ENCODE measurements at places on chromosomes 11 and 22.

- no peak for DNase-seq
These were observed 1.8 kb upstream of the CD82 start for GRCh38 chr11:44563711-44564110.

GRCh38 chr11:76147106-76147740, 59.1 kb downstream of the WNT11 start:
- no peak for DNase-seq

DNA sequence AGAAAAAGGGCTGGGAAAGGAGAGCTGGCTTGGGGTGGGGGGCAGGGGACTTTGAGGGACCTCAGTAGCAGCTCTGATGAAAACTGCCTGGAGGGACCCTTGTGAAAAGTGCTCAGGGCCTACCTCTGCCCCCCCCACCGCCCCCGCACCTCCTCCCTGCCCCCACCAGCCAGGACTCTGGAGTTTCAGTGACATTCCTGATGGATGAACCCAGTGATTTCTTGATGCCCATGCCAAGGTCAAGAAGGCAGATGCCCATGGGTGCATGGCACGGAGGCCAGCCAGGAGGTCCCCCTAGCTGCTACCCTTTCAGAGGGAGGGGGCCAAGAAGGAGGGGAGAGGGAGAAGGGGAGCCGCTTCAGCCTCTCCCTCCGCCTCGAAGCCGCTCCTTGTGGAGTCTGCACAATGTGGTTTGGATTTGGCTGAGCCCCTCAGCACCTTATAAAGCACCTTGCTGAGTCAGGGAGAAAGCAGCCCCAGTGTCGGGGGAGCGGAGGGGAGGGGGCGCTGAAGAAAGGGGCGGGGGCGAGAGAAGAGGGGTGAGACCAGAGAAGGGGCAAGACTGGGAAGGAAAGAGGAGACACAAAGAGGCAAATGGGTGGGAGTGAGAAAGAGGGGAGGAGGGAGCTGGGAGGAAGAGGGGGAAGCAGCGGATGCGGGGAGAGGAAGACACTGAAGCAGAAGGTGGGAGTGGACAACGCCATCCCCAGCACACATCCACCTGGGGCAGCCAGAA, 2.1 kb upstream of the CLCF1 start:
- no peak for DNase-seq

DNA sequence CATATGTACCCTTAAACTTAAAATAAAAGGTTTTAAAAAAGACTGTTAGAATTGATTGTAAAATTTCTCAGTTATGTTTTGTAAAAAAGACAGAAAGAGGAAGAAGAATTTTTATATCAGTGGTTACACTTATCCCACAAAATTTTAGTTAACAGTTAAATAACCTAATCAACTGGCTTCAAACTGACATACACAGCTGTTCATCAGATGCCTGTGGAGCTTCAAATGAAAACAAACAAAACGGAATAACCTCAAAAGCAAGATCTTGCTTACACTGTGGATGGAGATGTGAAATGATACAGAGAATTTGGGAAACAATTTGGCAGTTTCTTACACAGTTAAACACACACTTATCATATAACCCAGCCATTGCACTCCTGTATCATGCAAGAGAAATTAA, 521.0 kb downstream of the ETS1 start:
- no peak for DNase-seq

DNA sequence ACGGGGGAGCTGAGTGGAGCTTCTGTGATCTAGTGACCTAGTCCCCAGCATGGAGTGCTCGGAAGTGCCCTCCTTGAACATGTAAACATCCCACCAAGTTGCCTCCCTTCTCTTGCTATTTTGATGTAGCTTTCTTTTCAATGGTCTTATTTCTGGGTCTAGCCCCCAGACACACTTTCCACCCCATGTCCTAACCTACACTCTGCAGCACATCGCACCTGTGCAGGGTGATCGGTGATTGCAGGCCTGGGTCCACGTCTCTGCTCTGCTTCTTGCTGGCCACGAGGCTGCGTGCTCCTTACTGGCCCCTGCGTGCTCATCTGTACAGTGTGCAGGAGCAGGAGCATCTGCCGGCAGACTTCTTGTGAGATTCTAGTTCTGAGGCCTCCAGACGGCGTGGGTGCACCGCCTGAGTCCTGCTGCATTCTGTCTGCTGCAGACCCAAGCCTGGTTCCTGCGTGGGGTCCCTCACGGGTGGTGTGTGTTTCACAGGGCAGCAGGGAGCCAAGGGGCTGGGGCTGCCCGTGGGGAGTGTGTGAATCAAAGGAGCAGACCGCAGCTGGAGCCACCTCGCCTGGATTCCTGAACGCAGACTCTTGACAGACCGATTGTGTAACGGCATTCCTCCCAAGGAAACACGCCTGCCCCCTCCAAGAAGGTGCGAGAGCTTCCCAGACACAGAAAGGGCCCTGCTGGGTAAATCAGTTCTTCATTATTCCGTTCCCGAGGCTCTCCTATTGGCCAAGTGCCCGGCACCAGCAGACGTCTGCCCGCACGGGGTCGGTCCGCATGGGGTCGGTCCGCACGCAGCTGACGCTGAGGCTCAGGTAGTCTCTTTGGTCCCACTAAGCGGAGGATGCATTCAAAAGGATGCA, 44.4 kb upstream of the MYEOV start:
- no peak for DNase-seq

- DNase-seq, result no peak
These were observed 227.5 kb downstream of the MIAT start for GRCh38 chr22:26884921-26885320.

DNA sequence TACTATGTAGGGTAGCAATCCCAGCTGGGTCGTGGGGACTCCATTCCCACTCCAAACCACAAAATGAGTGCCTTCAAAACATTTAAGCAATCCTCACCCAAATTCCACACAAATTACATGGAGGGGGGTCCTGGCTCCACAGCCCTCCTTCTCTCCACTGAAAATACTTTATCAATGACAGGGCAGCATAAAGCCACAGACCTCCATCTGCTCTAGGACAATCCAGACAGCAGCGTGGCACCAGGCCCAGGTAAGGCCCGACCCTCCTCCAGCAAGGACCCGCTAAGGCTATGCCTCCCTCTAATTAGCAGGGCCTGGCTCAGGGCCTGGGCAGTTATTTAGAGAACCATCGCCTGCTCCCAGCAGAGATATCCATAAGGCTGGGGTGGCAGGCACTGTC, at the start of gene PANX3:
TSS of gene PANX3 (plus strand) at position 365 of the 400 bp plus-strand sequence. CDS start 129 bp downstream, outside the sequence.
- no peak for DNase-seq

- DNase-seq, result no peak
These were observed 43.6 kb downstream of the BRD1 start for GRCh38 chr22:49783926-49784629.

- no peak for DNase-seq
These were observed 2.3 kb downstream of the MRGPRE start for GRCh38 chr11:3229673-3230630.

DNA sequence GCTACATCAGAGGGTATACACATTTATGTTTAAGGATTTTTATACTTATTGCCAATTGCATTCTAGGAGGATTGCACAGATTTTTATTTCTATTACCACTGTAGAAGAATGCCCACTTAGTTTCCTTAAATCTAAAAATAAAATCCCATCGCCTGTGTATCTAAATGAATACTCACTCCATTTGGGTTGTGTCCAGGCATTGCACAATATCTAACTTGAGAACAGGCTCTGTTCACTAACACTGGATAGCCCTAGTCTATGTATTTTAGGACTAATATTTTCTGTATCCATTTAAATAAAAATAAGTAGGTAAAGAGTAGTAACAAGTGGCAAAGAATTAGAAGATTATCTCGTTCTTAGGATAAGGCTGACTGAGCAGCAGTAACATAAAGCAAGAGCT, 4.1 kb downstream of the C11orf52 start:
- no peak for DNase-seq

GRCh38 chr11:78131956-78132355, 7.5 kb downstream of the ALG8 start:
- DNase-seq, result no peak

DNA sequence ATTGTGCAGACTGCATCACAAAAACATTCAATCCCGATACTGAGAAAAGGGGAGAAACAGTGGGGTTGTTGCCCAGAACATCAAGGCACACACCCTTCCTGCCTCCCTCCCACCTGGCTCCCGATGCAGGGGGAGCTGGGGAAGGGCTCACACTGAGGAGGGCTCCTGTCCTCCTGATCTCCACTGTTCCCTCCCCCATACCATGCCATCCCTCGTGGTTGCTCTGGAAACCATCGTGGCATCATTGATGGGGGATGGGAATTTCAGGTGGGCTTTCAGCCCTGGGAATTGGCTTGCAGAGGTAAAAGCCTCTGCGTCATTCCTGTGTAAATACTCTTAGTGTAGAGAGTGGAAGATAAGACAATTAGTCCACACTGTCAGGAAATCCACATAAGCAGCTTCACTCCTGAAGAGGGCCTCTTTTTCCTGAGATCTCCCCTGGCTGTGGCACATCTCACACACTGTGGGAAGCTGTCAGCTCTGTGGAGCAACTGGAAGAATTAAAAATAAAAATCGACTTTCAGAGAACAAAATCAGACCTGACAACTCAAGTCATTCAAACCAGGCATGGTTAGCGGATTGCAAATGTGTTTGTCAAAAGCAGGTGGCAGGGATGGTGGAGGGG, 176.0 kb downstream of the CHST1 start:
- no peak for DNase-seq

DNA sequence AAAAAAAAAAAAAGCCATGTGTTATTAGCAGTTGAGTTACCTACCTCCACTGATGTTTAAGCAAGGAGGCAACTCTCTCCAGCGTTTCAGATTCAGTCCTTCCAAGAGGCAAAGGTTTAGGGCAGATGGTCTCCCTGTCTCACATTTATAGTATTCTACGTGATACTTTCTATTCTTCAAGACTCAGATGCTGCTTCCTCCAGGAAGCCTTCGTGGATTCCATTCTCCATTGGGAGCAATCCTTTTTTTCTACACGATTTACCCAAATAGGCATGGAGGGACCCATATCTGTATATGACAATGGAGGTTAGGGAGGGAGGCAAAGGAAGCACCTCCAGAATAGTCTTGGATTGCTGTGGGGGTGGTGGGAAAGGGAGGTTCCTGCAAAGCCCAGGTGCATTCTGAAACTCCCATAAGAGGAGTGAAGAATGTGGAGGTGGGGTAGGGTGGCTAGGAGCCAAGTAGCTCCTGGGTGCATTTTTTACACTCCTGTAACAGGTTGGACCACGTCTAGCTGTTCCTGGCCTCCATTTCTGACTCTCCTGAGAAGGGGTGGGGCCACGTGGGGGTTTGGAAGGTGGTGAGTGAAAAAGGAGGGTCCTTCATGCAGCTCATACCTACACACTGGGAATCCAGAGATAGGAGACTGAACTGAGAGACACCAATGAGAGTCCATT, 16.2 kb downstream of the YPEL4 start:
- DNase-seq, result no peak

DNA sequence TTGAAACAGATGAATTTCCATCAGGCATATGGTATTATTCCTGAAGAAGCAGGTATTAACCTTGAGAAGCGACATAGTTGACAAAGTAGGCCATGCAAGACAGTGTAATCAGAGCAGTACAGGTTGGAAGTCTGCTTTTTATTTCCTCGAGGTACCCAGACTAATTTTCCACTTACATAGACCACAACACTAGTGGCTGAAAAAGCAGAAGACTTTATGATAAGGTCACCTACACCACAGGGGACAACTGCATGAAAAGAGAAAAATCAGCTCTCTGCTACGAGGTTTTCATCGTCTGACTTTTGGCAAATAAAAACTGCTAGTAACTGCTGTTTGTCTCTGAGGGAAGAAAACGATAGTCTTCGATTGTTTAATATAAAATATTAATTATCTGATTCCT, 77.5 kb downstream of the CNTN5 start:
- no peak for DNase-seq

DNA sequence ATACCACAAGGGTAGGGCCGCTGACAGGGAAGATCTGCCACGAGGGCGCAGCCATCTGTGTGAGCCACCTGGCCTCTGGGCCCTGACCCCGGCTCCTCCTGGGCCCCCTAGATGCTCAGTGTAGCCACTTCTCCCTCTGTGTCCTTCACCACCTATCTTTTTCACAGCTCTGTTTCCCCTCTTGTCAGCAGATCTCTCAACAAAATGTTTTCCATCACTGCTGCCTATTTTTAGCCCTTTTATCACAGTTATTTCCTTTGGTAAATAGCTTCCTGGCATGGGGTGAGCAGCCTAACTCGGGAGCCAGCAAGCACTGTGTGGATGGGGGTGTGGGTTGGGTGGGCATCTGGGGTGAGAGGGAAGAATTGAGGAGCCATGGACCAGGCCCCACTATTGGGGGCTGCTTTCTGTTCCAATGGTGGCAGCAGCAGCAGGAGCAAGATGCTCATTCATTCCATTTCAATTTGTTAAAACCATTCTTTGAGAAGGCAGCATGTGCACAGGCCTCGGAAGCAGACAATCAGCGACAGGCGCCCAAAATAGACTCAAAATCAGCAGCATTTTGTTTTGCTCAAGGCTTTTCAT, 135.2 kb upstream of the NAV2 start:
- DNase-seq, result no peak

- DNase-seq, result no peak
These were observed 78.0 kb downstream of the MYEOV start for GRCh38 chr11:69371731-69372588.

GRCh38 chr11:2791139-2791520, 91.3 kb upstream of the KCNQ1OT1 start:
- no peak for DNase-seq

DNA sequence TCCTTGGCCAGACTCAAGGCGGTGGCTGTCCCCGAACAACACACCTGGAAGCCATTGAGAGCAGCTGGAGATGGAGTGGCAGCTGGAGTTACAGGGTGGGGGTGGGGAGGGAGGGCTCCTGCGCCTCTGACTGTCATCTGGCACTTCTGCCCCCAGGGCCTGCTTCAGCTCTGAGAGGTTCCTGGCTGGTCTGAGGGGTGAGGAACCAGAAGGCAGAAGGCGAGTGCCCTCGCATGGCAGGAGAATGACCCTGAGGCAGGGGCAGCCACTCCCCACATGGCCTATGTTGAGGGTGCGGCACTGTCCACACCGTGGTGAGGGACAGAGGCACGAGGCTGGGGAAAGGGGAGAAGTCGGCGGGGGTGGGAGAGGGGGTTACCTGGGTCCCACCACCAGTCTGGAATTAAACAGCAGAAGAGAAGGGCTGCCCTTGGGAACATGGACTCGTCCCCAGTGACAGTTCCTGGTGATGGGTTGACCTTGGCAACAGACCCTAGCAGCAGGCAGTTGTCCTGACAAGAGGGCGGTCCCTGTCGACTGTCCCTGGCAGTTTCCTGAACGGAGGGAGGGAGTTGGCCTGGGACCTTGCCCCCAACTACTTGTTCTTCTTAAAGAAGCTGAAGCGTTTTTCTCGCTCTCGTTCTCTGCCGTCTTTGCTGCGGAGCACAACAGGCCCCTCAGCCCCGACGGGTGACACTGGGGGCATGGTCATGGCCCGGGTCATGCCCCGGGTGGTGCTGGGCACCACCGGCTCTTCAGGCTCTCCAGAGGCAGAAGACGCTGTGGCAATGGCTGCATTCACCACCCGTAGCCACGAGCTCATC, 7.8 kb upstream of the RBM4B start:
- DNase-seq, result no peak

Data from activated CD8-positive, alpha-beta memory T cell treated with anti-CD3 and anti-CD28 coated beads for 1 hour (primary cell).